ENCODE measurements at places on chromosomes 13 and 19. TPM values are rescaled to one million over a fixed set of nuclear protein-coding genes. Genes with fewer than 3 reads are reported as not detected.

RFPL4A gene
- not detected for total RNA-seq

PLIN5 gene
- 2.2 TPM for total RNA-seq

ERFL gene
- 6.8 TPM for total RNA-seq

MBD3L3 gene
- not detected for total RNA-seq

FIZ1 gene
- 17.1 TPM for total RNA-seq

RUBCNL gene
- total RNA-seq = 352 TPM
